ENCODE measurements at places on chromosomes 16 and 17.
A peak's percentile ranks its signal among the peaks of the same experiment; 100 is the strongest.

DNA sequence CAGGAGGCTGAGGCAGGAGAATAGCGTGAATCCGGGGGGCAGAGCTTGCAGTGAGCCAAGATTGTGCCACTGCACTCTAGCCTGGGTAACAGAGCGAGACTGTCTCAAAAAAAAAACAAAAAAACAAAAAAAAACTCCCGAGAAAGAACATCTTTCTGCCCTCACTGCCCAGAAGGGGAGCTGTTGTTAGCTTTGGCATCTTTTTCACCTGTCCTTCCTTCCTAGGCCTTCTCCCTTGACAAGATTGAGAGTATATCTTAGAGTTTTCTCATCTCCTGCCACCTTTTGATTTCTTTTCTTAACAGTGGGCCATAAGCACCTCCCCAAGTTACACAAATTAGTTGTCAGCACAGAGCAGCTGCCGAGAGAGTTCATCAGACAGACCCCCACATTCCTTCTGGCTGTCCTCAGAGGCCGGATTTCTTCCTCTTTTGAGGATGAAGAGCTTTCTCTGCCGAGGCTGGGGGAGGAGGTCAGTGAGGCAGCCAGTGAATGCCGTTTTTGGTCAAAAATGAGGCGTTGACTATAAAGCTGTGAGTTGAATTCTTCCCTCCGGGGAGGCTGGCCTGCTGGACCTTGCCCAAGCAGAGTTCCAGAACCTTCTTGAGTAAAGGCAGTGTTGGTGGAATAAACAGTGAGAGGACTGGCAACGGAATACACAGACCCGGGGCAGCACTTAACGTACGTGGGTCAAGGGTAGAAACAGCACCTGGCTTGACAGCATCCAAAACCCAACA, 127.0 kb downstream of the ABCC6 start:
- no peak for DNase-seq

- no peak for DNase-seq
Observed at GRCh38 chr16:80191928-80192327, 348.9 kb upstream of the DYNLRB2 start.

GRCh38 chr17:47119746-47120520, 69.2 kb downstream of the CDC27 start:
- no peak for DNase-seq

DNA sequence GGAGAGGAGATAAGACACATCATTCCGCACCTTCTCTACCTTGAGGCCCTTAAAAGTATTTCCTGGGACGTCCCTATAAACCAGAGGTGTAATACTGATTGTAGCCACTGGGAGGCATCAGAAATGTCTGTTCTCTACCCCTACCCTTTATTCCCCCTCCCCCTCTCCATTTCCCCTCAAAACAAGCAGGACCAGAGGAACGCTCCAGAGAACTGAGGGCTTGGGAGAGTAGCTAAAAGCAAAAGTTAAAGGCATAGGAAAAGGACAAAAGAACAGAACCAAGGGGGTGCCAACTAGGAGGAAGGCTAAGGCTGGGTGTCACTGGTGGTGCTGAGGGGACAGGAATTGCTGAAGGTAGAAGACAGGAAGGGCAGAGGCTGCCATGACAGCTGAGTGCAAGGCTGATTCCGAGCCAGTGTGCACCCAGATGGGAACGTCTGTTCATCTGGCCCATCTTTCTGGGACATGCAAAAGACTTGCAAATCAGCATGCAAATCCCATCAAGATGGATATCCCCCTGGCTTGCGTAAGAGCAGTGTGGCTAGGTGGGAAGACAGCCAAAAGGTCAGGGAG, 6.7 kb downstream of the CAMTA2 start:
- DNase-seq, result peak; percentile 45

DNA sequence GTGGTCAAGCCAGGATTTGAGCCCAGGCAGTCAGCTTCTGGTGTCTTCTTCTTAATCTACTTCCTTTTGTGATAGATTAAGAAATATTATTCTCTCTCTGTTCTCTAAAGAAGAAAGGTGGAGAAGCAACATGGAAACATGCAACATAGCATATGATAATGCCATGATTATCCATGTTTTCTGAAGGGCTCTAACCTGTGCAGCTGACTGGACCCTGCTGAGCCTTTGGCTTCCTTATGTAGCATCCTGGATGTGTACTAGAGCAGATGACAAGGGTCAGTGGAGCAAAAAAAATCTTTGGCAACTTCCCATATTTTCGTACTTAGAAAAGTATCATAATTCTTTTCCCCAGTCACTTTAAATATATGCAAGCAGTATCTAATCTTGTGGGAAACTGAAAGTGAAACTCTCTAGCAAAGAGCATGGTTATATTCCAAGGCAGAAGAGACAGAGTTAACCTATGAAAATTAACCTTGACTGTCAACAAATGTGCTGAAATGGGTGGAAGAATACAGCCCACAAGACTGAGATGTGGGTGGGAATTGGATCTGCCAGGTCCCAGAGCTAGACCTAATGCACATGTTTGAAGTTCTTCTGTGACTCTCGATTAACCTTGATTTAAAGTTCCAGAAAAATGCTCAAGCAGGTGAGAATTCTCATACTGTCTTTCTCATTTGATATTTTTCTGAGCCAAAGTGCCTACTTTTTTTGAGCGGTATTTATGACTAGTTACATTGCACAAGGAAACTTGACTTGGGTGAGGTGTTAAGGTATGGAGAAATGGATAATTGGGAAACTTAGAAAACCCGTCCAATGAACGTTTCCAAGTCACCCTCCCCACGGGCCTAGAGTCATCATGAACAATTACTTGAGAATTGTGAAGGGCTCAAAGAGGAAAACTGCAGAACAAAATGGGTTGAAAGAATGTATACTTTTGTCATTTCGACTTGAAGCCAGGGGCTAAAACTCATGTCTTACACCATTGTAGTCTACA, 248.6 kb downstream of the FTO start:
- DNase-seq, result no peak

DNA sequence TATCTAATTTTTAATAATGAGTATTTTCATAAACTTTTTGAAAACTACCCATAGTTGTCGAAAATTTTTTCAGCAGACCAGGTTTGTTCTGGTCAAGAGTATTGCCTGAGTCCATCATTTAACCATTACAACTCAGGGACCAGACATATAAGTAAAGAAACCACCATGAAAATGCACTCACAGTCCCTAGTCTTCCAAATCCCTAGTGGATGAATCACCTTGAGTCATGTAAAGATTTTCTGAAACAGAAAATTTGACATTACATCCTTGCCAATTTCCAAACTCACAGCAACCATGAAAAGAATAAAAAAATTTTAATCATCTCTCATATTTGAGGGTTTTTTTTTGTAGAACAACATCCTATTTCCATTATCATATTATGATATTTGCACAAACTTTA, 1337.5 kb upstream of the CDH8 start:
- DNase-seq, result no peak

- DNase-seq, result no peak
Observed at GRCh38 chr17:7056386-7056785, 12.5 kb upstream of the SLC16A11 start.

DNA sequence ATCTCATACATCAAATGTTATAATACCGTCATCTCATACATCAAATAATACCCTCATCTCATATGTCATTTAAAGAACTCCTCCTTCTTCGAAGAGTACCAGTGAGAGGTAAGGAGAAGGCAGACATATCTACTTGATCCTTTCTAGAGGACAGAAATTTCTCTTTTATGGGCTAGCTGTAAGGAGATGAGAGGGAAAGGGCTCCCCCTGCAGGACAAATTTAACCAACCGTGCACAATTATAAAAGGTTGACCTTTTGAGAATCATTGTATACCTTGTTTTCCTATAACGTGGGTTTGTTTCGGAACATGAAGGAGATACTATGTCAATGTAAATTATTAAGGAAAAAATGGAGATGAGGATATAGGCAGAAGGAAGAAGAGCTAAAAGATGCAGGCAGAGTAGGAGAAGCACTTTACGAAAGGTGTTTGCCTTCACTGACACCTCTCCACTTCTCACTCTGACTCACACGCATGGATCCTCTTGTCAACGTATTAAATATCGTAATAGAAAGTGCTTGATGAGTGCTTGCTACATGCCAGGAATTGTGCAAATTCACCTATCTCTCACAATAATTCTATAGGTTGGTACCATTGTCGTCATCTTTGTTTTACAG, 465.9 kb upstream of the ERCC4 start:
- DNase-seq, result peak; percentile 25

DNA sequence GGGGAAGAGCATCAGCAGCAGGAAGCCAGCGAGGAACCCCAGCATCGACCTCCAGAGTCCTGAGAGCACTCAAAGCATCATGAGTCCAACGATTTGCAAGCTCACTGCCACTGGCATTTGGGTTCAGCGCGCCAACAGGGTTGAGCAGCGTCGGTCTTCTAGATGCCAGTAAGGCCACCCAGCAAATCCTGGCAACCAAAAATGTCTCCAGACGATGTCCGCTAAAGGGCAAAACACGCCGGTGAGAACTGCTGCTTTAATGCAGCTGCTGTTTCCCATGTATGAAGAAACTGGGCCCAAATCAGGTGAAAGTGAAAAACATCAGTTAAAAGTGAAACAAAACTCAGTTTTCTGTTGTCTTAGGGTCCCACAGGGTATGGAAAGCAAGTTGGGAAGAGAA, 70.2 kb downstream of the ANKRD11 start:
- DNase-seq, result no peak

DNA sequence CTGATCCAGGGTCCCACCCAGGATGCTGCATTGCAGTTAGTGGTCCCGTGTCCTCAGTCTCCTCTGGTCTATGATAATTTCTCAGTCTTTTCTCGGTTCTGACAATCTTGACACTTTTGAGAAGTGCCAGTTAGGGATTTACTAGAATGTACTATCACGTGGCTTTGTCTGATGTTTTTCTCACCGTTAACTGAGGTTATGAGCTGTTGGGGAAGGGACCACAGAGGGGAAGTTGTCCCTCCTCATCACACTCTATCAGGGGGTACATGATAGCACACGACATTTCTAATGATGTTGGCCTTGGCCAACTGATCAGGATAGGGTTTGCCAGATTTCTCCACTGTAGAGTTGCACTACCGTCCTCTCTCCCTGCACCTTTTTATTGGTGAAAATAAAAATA, 250.9 kb upstream of the SDK2 start:
- DNase-seq, result no peak

DNA sequence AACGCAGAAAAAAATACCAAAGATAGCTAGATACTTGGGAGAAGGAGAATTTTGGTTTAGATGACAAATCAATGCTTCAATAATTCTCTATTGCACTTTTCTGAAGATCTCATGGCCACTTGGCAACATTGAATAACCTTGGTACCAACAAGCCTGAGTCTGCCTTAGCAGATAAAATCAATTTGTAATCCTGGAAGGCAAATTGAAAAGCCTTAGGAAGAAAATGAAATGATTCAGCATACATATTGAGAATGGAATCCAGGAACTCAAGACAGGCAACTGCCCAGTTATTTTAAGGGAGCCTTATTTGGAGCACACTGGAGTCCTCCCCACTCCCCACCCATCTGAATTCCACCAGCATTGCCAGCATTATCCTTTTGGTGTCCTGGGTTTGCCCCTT, 109.3 kb upstream of the SOX9 start:
- no peak for DNase-seq

DNA sequence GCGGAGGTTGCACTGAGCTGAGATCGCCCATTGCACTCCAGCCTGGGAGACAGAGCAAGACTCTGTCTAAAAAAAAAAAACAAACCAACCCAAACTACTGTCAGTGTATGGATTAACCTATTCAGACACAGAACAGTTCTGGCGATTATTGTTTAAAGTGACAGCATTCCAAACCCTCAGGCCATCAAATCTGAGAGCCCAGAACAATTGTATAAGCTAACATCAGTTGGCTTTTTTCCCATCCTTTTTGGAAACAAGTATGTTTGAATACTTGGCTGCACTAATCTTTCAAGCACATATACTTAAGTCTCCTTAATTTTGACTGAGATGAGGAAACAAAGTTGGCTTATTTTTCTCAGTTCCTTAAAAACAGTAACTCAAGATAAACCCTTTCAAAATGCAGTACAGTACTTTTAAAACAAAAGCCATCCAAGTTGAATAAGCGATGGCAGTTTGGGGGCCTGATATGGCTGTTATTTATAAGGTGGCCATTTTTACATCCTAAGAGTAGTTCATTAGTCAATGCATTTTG, 1.4 kb downstream of the ZSWIM7 start:
- DNase-seq, result no peak

- no peak for DNase-seq
Observed at GRCh38 chr17:3475251-3475685, 529 bp upstream of the ASPA start.

DNA sequence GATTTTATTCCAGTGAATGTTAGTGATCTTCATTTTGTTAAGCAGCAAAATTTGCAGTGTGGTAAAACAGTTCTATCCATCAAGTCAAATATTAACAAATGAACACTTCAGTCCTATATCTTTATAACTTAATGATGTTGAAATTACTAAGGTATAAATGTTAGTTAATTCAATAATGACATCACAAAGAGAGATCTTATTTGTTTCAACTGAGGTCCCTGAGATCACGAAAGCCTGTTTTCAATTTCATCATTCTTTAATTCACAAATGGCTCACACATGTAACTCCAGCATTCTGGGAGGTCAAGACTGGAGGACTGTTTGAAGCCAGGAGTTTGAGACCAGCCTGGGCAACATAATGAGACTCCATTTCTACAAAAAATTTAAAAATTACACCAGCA, 13.9 kb downstream of the SMURF2 start:
- no peak for DNase-seq

- no peak for DNase-seq
Observed at GRCh38 chr16:9135797-9136196, 44.4 kb downstream of the HAPSTR1 start.

- DNase-seq, result no peak
Observed at GRCh38 chr16:29310852-29311314, 95.6 kb downstream of the NPIPB11 start.

DNA sequence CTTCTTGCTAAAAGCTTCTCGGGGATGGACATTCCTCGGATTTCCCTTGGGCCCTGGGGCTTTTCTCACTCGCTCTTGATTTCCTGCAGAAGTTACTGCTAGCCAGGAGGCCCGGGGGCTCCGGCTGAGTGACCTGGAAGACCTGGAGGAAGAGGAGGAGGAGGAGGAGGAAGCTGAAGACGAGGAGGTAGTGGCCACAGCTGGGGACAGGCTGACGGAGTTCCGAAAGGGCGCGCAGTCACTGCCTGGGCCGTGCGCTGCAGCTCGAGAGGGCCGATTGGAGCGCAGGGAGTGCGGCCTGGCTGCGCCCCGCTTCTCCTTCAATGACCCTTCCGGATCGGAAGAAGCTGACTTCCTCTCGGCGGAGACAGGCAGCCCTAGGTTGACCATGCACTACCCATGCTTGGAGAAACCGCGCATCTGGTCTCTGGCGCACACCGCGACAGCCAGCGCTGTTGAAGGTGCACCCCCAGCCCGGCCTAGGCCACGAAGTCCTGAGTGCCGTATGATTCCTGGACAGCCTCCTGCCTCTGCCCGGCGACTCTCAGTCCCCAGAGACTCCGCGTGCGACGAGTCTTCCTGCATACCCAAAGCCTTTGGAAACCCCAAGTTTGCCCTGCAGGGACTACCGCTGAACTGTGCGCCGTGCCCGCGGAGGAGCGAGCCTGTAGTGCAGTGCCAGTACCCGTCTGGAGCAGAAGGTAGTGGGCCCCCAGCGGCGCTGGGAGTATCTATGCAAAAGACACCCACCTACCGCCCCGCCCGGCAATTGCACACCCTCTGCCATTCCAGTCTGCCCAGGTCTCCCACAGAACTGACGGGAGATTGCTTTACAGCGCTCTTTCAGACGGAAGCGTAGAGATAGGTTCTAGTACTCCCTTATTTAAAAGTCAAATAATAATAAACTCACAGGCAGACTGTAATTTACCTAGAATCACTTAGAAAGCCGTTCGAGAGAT, 4.9 kb downstream of the IRX6 start:
- no peak for DNase-seq

GRCh38 chr16:47250983-47251382, 107.2 kb upstream of the NETO2 start:
- no peak for DNase-seq

- no peak for DNase-seq
Observed at GRCh38 chr17:4514206-4514605, 15.5 kb downstream of the SPNS2 start.
